ENCODE measurements at places on chromosomes 16 and 17.

- DNase-seq = no peak
Measured at GRCh38 chr17:42989726-42990652, 8.2 kb upstream of the RPL27 start.

DNA sequence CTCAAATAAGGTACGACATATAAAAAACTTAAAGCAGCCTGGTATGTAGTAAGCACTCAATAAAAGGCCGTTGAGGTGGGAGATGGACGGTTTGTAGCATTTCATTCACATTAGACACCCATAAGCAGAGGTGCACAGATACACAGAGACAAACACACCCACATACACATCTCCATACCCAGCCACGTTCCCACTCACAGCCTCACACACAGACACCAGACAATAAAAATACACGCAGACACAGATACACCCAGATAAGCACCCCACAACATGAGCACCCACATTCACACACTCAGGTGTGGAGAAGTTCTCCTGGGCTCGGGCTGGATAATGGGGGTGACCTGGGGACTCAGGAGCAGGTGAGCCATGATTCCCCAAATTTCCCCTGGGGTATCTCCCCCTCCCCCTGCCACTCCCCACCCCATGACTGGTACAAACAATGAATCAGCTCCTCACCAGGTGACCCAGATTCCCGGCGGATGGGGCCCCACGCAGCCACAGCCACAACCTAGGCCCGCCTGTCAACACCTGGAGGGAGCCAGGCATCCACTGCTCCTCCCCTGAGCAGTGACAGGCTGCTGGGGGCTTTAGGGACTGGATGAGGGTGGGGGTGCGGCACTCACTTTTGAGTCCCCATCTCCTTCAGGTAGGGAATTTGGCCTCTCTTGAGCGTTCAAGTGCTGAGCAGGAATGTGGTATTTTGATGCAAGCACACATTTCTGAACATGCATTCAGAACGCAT lies 2.7 kb downstream of the DLX3 start:
- DNase-seq = no peak

DNA sequence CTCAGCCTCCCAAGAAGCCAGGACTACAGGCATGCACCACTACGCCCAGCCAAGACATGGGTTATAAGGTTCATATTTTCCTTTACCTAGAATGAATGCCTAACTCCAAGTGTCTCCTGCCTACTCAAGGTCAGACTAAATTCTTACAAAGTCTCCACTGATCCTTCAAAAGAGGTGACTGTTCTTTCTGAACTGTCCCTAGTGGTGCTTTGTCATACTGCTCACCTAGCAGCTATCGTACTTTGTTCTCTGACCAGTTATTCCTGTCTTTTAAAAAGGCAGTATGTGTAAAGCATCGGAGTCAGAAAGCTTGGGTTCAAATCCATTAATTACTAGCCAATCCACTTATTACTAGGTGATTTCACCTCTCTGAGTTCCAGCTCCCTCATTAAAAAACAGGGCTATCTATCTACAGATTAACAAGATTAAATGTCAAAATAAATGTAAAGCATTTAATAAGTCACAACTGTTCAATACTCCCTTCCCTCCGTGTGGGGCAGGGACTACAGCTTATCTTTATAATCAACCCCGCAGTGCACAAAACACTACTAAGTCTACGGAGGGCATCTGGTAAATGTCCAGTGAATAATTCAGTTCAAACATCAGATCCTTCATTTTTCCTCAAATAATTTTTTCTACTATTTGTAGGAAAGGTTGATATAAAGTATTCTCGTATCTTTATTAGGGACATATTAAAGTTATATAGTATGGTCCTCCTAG lies 20.0 kb upstream of the ITGA2B start:
- no peak for DNase-seq

- no peak for DNase-seq
Measured at GRCh38 chr17:14733376-14733775, 432.5 kb downstream of the HS3ST3B1 start.

DNA sequence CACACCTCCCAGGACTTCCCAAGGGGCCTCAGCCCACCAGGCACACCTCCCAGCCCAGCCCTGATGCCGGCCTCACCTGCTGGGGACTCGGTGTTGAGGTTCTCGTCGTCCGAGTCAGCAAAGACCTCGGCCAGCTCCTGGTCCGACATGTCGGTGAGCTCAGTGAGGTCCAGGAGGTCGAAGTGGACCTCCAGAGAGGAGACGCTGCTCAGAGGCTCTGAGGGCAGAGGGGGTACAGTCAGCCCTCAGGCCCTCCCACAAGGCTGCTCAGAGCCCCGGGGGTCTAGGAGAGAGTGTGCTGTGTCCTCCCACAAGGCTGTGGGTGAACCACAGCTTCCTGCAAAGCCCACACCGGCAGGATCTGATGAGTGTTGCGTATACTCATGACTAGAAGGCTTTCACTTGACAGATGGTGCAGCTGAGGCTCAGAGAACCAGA lies 10.5 kb downstream of the DBNDD1 start:
- DNase-seq = no peak

DNA sequence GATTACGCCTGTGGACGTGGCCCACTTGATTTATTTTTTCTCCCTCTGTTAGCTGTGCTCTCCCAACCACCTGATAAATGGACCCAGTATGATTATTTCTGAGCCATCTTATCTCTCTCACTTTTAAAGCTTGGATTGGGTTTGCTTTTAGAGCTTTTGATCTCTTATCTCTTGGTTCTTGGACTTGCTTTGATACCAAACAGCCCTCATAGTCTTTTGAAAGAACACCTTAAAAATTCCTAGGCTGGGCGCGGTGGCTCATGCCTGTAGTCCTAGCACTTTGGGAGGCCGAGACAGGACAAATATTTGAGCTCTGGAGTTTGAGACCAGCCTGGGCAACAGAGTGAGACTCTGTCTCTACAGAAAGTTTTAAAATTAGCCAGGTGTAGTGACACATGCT lies 25.8 kb downstream of the SMTNL2 start:
- DNase-seq = no peak

DNA sequence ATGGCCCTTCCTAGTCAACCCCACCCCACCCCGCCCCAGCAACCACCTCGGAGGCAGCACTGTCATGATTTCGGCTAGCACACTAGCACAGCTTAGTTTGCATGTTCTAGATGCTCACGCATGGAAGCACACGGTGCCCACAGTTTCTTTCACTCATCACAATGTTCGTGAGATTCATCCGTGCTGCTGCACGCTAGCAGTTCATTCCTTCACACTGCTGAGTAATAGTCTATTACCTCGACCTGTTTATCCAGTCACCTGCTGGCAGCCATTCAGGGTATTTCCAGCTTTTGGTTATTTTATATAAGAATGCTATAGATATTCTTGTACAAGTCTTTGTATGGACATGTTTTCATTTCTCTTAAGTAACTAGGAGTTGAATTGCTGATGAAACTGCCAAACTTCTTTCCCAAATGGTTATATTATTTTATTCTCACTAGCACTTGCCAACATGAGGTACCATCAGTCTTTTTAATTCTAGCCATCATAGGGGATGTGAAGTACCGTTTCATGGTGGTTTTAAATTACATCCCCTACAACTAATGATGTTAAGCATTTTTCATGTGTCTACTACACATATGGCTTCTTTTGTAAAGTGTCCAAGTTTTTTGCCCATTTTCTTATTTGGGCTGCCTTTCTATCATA lies 75.7 kb downstream of the CYTH1 start:
- DNase-seq = no peak

GRCh38 chr17:32504166-32504990 lies 17.6 kb downstream of the CDK5R1 start:
- DNase-seq = no peak

GRCh38 chr17:15977894-15978293 lies 21.6 kb downstream of the ZSWIM7 start:
- no peak for DNase-seq

DNA sequence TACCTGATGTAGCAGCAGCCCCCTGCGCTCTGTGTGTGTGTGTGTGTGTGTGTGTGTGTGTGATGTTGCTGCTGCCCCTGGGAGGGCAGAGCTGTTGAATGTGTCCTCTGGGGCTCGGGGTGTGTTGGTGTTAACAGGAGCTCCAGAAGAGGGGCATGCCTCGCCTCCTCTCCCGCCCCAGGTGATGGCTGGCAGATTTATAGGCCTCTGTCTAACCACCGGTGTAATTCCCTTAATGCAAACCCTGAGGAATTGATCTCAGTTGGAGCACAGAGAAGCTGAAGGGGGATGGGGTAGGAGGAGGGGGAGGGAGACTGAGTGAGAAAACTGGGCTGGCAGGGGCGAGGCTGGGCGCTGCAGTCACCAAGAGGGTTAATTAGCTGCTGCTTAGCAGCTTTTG lies 10.0 kb downstream of the CACNA1G start:
- no peak for DNase-seq

DNA sequence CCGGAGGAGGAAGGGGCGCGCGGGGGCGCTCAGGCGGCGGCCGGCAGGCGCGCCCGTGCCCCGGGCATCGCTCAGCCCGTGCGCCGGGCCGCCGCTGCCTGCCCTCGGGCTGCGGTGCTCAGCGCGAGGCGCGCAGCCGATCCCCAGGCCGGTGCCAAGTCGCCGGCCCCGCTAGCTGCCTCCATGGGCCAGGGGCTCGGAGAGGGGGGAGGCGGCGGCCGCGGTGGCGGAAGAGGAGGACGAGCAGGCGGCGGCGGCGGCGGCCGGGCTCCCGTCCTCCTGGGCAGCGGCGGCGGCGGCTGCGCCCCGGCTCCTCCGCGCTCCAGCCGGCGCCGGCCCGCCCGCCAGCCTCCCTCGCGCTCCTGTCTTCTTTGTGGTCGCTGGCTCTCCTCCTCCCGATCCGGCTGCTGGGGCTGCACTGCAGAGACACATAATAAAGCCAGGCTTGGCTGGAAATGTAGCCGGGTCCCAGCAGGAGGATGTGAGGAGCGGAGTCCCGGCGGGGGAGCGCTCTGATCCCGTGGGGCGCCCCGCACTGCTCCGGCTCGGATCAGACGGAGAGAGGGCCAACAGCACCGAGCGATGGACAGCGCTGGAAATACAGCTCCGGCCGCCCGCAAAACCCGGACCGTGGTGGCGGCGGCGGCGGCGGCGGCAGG lies 889 bp upstream of the ZNF423 start:
- DNase-seq = peak; percentile 32

- DNase-seq = no peak
Measured at GRCh38 chr16:73066927-73067670, 19.2 kb upstream of the ZFHX3 start.

GRCh38 chr17:75873587-75874322 lies 4.6 kb downstream of the TRIM47 start:
- DNase-seq = no peak

DNA sequence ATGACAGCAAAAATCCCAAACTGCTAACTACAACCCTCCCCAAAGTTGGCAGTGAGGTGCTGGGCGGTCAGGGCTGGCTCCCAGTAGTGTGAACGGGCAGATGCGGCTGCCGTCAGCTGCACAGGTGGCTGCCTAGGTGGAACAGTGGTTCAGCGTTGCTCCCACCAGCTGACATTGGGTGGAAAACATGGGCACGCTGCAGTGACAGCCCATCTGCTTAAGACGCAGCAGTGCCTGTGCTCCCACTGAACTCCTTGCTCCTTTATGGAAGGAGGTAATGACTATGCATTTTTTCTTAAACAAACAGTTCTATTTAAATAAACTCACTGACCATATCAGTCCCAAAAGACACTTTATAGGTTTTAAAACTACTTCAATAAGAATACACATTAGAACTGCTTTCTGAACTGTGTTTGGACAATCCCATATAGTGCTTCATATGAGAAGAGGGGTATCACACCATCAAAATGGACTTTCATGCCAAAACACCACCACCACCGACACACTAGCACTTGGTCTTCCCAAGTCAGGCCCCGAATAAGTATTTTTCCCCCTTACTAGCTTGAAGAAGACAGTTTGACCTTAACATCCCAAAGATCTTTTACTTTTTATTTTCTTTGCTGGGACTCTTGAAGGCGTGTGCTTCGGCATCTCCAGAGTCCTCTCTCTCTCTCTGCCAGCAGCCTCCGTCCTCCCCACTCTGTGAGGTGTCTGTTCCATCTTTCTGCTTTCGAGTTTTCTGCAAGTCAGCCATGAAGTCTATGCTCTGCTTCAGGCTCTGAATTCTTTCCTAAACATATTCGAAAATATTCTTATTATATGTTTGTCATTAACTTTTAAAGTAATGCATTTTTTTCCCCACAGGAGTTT lies 34.4 kb downstream of the BRD7 start:
- no peak for DNase-seq

- no peak for DNase-seq
Measured at GRCh38 chr17:63440127-63440769, 5.9 kb downstream of the CYB561 start.

- DNase-seq = no peak
Measured at GRCh38 chr16:13322336-13322735, 420.9 kb downstream of the SHISA9 start.

GRCh38 chr17:48374650-48375230 lies 55.3 kb downstream of the SKAP1 start:
- DNase-seq = no peak

- no peak for DNase-seq
Measured at GRCh38 chr17:49583226-49583625, 7.6 kb downstream of the NXPH3 start.

DNA sequence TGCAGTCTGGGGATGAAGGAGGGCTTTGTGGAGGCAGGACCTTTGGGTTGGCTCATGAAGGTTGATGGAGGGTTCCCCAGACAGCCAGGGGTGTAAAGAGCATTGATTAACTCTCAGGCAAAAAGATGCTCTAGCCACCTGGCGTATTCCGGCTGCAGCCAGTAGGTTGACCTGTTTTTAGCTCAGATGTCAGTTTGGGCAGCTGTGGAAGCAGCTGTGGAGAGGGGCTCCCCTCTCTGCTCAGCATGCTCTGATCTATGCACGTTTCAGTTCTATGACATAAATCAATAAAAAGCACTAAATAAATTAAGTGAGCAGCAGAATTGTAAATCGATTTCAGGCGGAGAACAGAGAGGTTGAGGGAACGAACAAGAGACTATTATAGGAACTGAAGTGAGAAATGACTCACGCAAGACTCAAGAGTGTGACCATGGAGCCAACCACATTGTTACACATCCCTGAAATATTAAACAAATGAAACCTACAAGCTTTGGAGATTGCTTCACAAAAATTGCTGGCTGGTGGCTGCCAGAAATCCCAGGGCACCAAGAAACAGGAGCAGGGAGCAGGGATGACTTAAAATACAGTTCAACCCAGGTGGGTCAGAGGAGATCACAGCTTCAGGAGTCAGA lies 111.9 kb downstream of the GSG1L start:
- no peak for DNase-seq

- DNase-seq = no peak
Measured at GRCh38 chr16:54273566-54273965, 13.0 kb downstream of the IRX3 start.

- DNase-seq = no peak
Measured at GRCh38 chr17:6940186-6940649, 55.6 kb upstream of the ALOX12 start.

GRCh38 chr16:28218109-28218508 lies 6.3 kb upstream of the XPO6 start:
- no peak for DNase-seq

- peak; percentile 38 for DNase-seq
Measured at GRCh38 chr17:59521465-59522126, 43.8 kb upstream of the DHX40 start.

DNA sequence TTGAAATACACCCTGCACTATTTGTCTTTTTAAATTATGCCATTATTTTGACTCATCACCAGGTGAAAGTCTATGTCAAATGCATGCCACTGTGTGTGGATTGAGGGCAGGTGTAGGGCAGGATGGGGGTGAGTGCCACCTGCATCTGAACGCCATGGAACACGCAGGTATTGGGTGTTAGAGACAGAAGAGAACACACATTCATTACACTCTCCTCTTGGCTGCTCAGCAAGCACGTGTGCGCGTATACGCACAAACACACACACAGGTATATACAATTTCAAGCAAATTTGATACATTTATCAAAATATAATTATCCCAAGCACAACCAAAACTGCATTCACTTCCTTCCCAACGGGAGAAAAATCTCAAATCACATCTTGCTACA lies 268.9 kb downstream of the NTN1 start:
- DNase-seq = no peak
